Effector CD8-positive, alpha-beta T cell (primary cell): ENCODE measurements at places on chromosomes 3 and 15.

DNA sequence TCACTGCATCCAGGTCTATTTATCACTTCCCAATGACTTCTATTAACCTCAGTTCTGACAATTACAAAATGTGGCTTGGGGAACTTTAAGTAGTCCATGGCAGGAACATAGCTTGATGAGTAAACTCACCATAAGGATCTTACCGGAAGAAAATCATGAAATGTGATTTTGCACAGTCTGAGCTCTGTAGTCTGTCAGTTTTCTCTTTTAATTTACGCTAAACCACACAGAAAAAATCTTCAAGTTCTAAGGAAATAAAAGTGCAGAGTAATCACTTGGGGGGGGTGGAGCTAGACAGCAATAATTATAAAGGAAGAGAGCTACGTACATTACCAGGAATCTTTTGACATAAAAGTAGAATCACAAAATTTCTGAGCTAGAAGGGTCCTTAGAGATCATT is 9.2 kb downstream of the TBC1D5 start:
- no peak for DNase-seq

- no peak for DNase-seq
Observed at GRCh38 chr15:55734641-55735040, 8.3 kb downstream of the PRTG start.

DNA sequence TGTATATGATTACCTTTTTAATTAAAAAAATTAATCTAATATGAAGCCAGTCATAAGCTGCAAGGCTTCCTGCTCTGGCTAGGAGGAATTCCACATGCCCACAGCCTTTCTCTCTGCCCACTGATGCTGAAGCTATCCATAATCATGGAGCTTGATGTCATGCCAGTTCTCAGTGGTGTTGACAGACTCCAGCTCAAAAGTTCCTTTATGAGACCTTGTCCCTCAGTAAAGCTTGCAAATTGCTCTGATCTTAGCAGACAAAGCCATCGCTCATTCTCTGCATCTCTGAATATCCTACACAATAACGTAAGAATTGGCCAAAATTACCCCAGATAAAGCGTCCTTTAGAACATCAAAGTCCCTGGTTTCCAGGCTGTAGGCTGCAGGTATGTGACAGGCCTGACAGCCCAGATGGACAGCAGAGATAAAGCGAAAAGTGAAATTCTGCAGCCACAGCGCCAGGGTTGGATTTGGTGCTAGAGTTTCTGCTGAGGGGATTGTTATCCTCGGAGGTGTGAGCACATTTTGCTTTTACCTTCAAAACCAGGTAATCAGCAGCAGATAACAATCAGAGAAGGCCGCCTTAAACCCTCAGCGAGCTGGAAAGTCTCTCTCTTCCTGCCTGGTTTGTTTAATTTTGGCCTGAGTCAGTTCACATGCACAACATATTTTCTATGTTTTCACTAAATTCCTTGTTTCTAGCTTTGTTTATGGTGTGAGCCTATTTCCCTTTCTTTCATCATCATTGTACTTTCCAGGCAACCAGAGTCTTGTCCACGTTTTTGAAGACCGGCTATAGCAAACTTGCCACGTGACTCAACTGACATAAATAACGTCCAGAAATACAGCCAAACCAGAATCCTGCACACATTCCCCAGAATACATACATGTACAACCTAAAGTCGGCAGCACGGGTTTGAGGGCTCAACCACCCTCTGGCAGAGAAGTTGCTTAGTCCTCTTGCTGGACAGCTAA is 36.6 kb upstream of the ALDH1A3 start:
- no peak for DNase-seq

DNA sequence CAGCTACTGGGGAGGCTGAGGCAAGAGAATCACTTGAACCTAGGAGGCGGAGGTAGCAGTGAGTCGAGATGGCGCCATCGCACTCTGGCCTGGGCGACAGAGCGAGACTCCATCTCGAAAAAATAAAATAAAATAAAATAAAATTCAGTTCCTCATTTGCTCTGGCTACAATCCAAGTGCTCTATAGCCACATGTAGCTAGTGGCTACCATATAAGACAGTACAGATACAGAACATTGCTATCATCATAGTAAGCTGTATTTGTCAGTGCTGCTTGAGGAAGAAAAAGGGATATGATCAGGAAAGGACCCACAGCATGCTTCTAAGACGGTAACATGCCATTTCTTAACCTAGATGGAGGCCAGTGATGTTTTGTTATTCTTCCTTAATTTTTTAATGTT is 88.7 kb upstream of the CDAN1 start:
- DNase-seq = no peak

GRCh38 chr3:45580112-45580765 is 14.3 kb upstream of the LIMD1 start:
- no peak for DNase-seq

DNA sequence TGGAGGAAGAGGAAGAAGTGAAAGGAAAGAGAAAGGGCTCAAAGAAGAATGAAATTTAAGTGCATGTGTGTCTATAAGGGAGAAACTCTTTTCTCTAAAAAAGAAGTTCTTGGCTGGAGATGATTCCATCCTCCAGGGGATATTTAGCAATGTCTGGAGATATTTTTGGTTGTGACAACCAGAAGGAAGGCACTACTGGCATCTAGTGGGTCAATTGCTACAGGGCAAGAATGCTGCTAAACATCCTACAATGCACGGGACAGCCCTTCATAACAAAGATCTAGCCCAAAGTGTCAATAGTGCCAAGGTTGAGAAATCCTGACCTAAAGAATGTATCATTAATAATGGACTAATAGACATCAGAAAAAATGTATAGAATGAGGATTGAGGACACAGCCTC is 57.4 kb upstream of the ST3GAL6 start:
- no peak for DNase-seq

DNA sequence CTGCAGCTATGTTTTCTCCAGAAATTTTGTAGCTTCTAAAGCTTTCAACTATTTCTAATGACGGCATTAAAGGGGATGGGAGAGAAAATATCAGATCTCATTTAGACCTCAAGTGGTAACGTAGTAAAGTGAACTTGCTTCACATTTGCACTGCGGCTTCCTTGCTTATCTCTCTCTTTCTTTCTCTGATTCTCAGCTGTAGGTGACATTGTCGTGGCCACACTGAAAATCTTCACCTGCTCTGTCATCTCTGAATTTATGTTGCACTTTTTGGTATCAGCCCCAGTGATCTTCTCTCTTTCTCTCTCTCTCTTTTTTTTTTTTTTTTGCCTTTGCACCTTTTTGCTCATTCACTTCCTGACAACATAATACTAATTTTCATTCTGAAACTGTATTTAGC is 254.1 kb upstream of the SATB1 start:
- no peak for DNase-seq

GRCh38 chr15:84752700-84753099 is 4.3 kb downstream of the ZNF592 start:
- no peak for DNase-seq

DNA sequence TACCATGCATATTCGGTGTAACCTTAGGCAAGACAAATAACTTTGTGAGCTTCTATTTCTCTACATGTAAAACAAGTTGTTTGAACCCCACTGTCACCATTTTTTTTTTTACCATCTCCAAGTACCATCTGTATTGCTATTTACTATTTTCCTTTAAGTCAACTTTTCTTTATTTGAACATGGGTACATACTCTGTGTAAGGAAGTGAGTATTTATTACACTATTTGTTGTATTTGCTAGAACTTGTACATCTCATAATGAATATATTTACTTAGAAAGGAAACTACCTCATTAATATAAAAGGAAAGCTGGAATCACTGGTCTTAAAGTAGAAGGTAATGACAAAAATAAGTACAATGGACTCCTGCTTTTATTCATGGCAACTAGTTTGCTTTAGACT is 69.9 kb downstream of the WNT5A start:
- no peak for DNase-seq

DNA sequence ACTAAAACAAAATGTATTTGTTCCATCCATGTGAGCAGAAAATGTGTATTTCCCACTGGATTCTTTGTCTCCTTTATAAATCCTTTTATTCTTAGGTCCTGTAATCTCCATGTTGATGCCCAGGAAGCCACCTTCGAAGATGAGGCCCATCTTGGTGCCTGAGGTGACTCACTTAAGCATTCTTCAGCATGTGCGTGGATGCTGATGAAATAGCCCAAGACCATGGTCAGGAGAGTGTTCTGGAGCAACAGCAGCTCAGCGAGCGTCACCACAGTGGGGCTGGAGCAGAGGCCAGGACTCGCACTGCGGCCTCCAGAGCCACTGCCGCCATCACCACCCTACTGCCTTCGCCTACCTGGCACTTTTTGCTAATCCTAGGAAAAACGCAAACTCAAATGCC is 520.9 kb downstream of the FHIT start:
- DNase-seq = no peak

DNA sequence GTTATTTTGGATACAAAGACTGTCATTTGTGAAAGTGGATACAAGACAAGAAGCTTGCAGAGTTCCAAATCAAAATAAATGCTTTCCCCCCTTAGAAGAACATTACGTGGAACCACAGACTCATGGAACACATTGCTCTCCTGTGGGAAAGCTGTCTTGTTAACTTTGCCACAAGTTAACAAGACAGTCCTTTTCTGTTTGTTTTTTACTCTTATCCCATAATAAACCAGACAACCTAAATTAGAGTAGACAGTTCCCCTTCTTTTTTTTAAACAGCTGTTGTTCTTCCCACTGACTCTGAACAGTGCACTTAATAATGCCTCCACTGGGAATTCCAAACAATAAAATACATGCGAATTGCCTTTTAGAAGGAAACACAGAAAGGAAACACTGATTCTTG is 255.3 kb upstream of the UBE2E2 start:
- no peak for DNase-seq

GRCh38 chr15:69760890-69761568 is 308.4 kb downstream of the RPLP1 start:
- peak; percentile 34 for DNase-seq

DNA sequence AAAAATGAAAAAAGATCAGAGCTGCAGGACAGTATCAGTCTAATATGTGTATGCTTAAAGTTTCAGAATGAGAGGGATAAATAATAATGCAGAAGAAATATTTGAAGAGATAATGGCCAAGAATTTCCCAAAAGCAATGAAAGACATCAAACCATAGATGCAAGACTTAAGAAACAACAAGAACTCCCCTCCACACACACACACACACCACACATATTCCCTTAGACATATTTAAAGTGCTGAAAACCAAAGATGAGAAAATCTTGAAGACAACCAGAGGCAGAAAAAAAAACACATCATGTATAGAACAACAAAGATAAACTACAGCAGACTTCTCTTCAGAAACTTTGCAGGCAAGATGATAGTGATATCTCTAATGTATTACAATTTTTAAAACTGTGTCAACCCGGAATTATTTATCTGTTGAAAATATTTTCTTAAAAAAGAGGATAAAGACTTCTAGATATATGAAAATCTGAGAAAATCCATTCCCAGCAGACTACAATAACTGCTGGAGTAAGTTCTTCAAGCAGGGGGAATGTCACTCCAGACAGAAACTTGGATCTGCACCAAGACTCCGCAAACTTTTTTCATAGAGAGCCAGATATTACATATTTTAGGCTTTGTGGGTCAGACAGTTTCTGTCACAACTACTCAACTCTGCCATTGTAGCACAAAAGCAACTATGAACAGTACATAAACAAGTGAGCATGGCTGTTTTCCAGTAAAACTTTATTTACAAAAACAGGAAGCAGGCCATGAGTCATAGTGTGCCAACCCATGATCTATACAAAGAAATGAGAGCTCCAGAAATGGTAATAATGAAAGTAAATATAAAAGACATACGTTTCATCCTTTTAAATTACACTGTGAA is 223.4 kb upstream of the CGNL1 start:
- no peak for DNase-seq

- no peak for DNase-seq
Observed at GRCh38 chr3:52007291-52007690, 11.6 kb upstream of the RPL29 start.

GRCh38 chr3:129824926-129825541 is 68.5 kb downstream of the TMCC1 start:
- peak; percentile 4 for DNase-seq

GRCh38 chr3:9343115-9343514 is 19.7 kb upstream of the THUMPD3 start:
- DNase-seq = no peak

DNA sequence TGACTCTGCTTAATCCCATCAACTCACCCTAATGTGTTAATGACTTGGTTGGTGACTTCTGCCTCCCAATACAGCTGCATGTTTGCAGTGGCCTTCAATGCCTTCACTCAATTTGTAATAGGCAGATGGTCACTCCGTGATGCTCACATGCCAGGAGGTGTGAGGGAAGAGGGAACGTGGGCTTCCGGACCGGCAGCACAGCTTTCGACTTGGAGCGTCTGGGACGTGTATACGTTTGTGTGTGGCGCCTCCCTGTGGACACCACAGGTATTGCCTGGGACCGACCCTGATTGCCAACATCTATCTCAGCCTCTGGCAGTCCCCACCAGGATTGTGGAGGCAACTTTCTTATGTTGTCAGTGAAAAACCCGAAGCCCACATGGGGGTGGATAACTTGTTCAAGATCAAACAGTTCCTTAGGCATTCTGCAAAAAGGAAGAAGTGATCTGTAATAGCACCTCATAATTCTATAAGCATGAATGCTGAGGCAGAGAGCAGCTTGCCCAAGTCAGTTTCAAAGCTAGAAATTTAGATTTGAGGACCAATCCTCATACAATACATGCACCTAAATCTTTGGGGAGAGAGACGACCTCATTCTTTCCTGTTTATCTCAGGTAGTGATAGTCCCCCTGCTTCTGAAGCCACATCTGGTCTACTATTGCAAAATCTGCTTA is 16.9 kb downstream of the MRPL46 start:
- peak; percentile 26 for DNase-seq

- no peak for DNase-seq
Observed at GRCh38 chr3:195897853-195898415, 10.4 kb downstream of the TNK2 start.

DNA sequence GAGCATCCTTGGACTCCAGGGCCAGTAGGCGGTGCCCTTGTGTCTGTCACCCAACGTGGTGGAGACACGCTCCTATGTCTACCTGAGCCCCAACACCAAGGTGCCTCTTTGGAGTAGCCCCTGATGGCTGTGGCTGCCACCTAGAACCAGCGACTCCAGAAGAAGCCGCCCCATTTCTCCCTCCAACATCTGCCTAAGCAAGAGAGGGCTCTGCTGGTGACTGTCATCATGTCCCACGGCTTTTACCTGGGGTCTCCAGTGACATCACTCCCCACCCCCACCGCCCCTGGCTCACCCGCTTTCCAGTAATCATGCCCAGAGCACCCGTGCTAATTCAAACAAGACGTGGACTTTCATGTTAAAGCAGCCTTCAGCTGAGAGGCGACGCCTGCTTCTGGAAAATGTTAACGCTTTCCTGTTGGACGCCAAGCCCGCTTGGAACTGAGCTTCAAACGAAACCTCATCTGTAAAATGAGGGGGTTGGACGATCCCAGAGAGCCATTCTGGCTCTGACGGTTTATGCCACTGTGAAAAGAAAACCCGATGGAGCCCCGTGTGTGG is 57.0 kb downstream of the ISG20 start:
- DNase-seq = no peak

GRCh38 chr3:54835701-54836100 is 92.2 kb downstream of the LRTM1 start:
- DNase-seq = no peak

DNA sequence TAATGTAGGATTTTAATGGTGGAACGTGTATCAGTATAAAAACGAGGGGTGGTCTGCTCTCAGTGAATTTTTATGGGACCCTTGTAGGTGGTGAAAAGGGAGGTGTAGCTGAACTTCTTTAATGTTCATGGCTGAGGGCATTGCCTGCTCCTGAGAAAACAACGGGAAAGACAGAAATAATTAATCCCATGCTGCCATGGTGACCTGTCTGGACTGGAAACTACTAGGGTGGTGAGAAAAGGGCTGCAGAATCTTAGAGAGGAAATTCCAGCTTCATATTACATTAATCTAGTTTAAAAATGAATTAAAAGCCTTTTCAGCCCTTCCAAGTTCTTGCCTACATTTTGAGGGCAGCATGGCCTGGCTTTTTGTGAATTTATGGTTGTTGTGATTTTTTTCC is 47.6 kb downstream of the ZBTB38 start:
- DNase-seq = no peak
